NCI-H526 (cell line): ENCODE measurements at places on chromosomes 6 and 20.
A peak's percentile ranks its signal among the peaks of the same experiment; 100 is the strongest.

GRCh38 chr6:109349419-109349987 lies 32.8 kb downstream of the CD164 start:
- no peak for DNase-seq

DNA sequence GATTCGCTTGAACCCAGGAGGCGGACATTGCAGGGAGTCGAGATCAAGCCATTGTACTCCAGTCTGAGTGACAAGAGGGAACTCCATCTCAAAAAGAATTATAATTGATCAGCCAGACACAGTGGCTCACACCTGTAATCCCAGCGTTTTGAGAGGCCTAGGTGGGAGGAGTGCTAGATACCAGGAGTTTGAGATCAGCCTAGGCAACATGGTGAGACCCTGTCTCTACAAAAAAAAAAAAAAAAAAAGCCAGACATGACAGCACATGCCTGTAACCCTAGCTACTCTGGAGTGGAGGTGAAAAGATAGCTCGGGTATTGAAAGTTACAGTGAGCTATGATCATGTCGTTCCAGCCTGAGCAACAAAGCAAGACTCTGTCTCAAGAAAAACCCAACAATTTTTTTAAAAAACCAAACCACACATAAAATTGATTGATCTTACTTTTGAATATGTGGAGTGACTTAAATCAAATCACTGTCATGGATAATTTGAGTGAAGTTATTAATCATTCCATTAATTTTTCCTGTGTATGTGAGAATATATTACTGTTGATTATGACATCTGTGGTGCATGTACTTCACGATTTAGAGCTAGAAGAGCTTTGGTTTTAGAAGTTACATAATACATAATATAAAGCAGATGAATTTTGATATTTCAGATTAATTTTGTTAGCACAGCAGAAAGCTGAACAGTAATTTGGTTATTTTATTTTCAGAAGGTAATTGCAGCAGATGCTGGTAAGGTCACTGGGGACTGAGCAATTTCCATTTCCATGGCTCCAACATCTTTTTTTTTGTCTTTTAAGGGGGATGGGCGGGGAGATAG lies 34.4 kb downstream of the NCOA7 start:
- no peak for DNase-seq

GRCh38 chr6:75863001-75863400 lies 114.0 kb downstream of the MYO6 start:
- DNase-seq = no peak

- peak; percentile 74 for DNase-seq
Measured at GRCh38 chr6:153023977-153024708, 21.6 kb upstream of the MTRF1L start.

- peak; percentile 62 for DNase-seq
Measured at GRCh38 chr6:4426968-4427367, 291.6 kb upstream of the ECI2 start.

- no peak for DNase-seq
Measured at GRCh38 chr20:53013847-53014246, 41.7 kb downstream of the TSHZ2 start.

GRCh38 chr6:5286780-5287179 lies 25.5 kb downstream of the FARS2 start:
- DNase-seq = no peak

- no peak for DNase-seq
Measured at GRCh38 chr6:7566617-7567173, 23.3 kb upstream of the SNRNP48 start.

GRCh38 chr6:140581601-140582000 lies 1207.2 kb upstream of the CITED2 start:
- no peak for DNase-seq

DNA sequence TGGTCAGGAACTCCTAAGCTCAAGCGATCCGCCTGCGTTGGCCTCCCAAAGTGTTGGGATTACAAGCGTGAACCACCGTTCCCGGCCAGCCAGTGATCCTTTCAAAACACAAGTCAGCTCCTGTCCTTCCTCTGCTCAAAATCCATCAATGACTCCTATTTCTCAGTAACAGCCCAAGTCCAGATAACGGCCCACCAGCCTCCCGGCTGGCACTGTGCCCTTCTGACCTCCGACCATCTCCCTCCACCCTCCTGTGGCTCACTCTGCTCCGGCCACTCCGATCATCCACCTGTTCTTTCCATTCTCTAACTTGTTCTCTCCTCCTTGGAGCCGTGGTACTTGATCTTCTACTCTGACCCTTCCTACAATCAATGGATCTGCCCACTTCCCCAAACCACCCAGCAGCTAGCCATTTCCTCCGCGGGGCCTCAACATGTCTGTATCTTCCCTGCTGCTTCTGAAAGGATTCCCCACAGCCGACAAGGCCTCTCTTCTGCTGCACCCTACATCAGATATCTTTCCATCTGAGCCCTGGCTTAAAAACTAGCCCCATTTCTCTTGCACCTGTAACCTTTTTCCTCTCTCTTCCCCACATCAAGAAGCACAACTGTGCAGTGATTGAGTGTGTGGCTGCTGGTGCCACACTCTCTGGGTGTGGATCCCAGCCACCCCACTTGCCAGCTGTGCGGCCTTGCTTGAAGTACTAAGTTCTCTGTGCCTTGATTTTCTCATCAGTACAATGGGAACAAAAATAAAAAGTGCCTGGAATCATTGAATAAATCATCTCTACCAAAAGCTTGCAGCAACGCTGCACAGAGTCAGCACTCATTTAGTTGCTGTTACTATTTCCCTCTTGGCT lies 6.1 kb upstream of the ZMYND8 start:
- DNase-seq = no peak

DNA sequence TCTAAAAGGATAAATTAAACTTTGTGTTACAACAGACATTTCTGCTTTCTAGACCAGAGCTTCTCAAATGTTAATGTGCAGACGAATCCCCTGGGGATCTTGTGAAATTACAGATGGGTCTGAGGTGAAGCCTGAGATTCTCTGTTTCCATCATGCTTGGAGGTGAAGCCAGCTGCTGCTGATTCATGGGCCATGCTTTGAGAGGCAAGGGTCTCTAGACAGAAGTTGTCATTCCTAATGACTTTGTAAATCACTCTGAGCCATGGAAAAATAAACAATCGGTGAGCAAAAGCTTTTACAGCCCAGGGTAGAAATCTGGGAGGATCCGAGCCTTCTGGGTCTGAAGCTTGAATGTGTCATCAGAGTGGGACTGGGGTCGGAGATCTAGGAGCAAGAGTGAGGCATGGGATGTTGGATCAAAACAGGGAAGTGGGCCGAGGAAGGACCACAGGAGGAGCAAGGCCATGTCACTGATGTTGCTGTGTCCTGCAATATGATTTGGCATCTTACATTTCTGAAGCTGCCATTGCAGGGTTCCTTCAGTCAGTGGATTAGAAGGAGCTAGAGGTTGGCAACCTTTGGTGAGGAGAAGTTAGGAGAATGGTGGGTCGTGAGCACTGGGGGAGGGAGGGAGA lies 77.3 kb downstream of the TRMT11 start:
- DNase-seq = no peak

GRCh38 chr6:35491558-35492257 lies 5.2 kb downstream of the TEAD3 start:
- DNase-seq = no peak

DNA sequence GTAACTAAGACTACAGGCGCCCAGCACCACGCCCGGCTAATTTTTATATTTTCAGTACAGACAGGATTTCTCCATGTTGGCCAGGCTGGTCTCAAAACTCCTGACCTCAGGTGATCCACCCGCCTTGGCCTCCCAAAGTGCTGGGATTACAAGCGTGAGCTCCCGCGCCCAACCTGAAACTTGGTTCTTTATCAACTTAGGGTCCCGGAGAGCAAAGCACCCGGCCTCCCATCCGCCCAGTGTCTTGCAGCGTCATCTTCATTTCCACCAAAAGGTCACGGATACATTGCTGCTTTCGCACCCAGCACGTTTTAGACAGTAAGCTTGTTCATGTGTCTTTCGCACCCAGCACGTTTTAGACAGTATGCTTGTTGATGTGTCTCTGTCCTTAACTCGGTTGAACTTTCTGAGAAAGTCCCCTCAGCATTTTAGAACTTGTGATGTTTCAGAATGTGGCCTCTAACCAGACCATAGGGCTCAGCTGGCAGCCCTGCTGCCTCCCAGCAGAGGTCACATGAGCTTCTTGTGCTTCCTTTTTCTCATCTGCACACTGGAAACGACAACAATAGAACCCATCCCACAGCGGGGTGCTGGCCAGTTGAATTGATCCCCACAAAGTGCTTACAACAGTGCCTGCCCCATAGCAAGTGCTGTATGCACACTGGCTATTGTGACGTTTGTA lies 48.8 kb downstream of the PRR18 start:
- DNase-seq = no peak

DNA sequence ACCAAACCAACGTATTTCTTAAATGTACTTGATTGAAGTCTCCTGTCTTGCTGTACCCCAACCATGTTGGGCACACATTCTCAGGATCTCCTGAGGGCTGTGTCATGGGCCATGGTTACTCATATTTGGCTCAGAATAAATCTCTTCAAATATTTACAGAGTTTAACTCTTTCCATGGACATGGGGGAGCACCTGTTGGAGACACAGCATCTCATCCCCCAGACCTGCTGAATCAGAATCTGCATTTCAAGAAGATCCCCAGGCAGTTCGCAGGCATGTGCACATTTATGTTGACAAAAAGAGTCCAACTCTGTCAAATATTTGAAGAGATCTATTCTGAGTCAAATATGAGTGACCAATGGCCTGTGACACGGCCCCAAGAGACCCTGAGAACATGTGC lies 24.5 kb downstream of the PIGT start:
- no peak for DNase-seq

DNA sequence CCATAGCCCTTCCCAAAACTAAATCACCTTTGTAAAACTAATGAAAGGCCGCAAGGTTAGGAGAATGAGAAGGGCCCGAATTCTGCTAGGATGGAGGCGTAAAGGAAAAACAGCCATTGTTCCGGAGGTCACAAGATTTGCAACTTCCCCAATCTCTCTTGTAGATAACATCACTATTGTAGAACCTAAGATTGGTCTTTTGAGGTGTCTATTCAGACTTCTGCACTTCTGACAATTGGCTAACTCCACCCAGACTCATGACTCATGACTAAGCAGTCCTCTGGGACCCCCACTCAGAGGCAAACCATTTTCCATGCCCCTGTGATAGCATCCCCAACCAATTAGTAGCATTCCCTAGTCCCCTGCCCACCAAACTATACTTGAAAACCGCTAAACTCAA lies 210.5 kb upstream of the SHLD1 start:
- no peak for DNase-seq

GRCh38 chr20:37803438-37804307 lies 99.3 kb upstream of the VSTM2L start:
- DNase-seq = no peak

GRCh38 chr6:142005021-142005420 lies 127.7 kb upstream of the GJE1 start:
- DNase-seq = no peak

- DNase-seq = no peak
Measured at GRCh38 chr6:121274666-121275295, 59.5 kb downstream of the TBC1D32 start.

- no peak for DNase-seq
Measured at GRCh38 chr6:130923350-130923749, 96.1 kb downstream of the SMLR1 start.

DNA sequence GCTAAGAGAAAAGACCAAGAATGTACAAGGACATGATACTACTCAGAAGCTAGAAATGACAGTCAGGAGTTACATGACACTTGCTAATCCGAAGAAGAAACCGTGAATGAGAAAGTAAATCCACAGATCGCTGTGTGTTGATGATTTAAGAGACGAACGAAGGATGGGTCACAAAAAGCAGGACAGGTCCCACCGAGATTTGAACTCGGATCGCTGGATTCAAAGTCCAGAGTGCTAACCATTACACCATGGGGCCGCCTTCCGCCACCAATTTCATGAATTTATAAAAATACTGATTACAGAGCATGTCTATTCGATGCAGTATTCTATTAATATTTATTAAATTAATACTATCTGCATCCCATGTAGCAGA lies 54.0 kb upstream of the BTN3A2 start:
- peak; percentile 29 for DNase-seq

DNA sequence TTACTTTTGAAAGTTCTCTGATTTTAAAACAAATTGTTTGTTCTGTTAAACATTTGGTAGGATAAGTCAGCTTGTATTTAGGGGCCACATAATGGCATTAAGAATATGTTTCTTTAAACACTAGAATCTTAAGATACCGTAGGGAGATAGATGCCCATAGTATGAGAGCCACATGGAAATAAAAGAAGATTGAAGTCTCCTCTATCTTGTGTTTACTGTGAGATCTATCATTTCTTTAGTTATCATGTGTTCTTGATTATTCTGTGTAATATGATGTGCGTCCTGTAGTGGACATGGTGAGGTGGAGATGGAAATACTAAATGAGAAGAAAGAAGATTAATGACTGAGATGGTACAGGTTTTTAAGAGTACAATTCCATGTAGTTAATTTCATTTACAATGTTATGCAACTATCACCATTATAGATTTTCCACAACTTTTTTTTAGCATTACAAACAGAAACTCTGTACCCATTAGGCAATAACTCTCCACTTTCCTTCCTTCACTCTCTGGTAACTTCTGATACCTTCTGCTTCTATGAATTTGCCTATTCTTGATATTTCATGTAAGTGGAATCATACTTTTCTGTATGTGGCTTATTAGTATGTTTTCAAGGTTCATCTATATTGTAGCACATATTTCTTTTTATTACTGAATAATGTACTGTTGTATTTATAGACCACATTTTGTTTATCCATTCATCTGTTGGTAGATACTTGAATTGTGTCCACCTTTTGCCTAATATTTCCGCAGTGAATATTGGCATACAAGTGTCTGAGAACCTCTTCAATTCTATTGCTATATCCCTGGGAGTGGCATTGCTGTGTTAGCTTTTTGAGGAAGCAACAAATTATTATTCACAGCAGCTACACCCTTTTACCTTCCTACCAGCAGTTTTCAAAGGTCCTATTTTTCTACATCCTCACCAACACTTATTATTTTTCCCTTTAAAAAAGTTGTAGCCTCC lies 11.5 kb downstream of the RNF146 start:
- no peak for DNase-seq

DNA sequence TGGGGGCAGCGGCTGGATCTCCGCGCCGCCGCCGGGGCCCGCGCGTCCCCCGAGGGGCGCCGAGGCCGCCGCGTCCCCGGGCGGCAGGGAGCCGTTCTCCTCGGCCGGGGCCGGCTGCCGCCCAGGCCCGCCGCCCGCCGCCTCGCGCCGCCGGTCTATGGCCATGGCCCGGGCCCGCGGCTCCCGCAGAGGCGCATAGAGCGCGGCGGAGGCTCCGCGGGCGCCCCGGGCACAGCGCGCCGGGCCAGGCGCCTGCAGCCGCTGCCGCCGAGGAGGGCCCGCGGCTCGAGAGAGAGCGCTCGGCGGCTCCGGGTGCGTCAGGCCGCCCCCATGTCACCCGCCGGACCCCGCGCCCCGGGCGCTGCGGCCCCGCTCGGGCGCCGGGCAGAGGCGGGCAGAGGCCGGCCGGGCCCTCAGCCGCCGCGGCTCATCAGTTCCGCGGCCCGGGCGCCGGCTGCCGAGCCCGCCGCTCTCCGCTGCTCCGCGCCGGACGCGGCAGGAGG lies 404 bp downstream of the SLC22A23 start:
- peak; percentile 64 for DNase-seq
